Left cardiac atrium (tissue), 4 donors: ENCODE measurements at places on chromosomes 11 and 22. TPM values are rescaled to one million over a fixed set of nuclear protein-coding genes. Genes with fewer than 3 reads are reported as not detected.

Gene LRRC74B
- not detected for total RNA-seq

Gene OR5A2
- not detected for total RNA-seq

Gene HTR3B
- not detected for total RNA-seq

Gene TBX1
- total RNA-seq: 2.4 TPM

Gene FAT3
- total RNA-seq: 0.77 TPM

Gene RFPL2
- not detected for total RNA-seq

Gene ST14
- 1.5 TPM for total RNA-seq

Gene SLC17A6
- total RNA-seq: not detected

Gene APOBEC3B
- 1.6 TPM for total RNA-seq

Gene LDHA
- total RNA-seq: 586 TPM

Gene GAS2
- total RNA-seq: 7.3 TPM

Gene NOX4
- total RNA-seq: 5.2 TPM

Gene C22orf23
- total RNA-seq: 0.21 TPM

Gene RASGRP2
- 37.1 TPM for total RNA-seq

Gene KRTAP5-8
- not detected for total RNA-seq
